ENCODE measurements at places on chromosomes 4 and X. TPM values are rescaled to one million over a fixed set of nuclear protein-coding genes. Genes with fewer than 3 reads are reported as not detected.

GRCh38 chr4:42703813-42704212 is 46.9 kb upstream of the ATP8A1 start:
- DNase-seq = no peak

DNA sequence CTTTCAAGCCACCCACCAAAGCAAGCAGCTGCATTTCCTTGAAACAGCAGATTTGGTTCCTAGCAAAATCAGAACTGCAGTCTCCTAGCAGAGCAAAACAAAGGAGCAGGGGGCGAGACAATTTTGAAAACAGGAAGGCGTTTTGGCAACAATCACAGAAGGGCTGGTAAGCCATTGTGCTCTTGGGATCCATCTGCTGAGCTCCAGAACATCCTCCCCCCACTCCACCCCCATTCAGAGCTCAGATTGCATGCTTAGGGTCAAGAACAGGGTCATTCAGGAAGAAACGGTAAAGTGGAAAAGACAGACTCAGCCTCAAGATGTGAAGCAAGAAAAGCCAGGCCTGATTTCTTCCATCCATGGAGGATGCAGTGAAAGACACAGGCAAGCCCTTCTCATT is 7.6 kb upstream of the PCDH19 start:
- DNase-seq = no peak

- DNase-seq = no peak
Measured at GRCh38 chr4:37450309-37450708, 205.8 kb downstream of the NWD2 start.

DNA sequence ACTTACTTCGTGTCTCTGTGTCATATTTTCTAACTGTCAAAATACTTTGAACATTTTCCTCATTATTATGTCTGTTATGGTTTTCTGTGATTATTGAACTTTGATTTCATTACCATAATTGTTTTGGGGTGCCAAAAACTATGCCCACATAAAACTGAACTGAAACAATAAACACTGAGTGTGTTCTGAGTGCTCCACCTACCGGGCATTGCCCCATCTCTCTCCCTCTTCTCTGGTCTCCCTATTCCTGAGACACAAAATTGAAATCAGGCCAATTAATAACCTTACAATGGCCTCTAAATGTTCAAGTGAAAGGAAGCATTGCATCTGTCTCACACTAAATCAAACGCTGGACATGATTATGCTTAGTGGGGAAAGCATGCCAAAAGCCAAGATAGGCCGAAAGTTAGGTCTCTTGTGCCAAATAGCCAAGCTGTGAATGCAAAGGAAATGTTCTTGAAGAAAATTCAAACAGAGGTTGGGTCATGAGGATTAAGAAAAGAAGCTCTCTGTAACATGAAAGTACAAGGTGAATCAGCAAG is 972.3 kb downstream of the PCDH7 start:
- no peak for DNase-seq

GRCh38 chrX:15680401-15680800 is 15.8 kb upstream of the CLTRN start:
- no peak for DNase-seq

DNA sequence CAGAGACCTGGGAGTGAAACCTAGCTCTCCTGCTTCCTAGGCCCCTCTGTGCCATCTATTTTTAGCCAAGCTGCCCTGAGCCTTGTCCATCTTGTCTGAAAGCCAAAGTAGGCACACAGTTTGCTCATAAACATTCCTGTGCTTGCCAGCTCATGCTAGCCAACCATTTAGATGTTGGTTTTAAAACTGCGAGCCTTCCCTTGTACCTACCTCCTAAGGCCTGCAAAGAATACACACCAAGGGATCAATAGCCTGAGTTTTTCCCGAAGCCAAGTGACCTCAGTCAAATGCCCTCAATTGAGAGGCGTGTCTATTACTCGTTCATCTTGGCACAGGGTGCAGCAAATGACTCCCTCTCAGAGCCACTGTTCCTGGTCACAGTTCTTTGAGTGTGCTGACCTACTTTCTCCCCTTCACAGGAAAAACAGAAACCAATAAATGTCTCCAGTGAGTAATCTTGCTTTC is 48.5 kb downstream of the ZCCHC12 start:
- DNase-seq = peak; percentile 18

DNA sequence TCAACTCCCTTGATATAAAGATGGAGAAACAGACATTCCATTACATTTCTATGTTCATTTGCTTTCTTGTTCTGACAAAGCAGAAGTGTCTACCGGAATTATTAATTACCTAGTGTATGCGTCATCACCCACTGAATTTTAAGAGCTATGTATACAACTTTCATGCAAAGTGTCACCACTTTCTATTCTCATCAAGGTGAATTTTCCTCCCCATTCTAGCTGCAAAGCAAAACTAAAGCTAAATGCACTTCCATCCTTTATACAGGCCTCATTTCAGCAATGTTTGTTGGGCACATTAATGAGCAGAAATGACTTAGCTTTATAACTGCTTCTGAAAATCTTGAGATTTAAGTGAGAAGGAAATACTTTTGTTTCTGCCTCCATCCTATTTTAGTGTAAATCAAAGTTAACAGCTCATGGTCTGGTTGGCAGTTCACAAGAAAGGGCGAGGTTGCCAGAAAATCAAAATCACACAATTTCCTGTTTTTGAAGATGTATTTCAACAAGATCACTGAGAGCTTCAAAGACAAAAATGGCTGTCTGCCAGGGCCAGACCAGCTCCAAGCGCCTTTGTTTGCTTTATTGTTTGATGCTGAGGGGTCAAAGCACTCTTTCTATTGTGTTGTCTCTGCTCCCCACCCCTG is 7.2 kb upstream of the FAM9C start:
- no peak for DNase-seq

DNA sequence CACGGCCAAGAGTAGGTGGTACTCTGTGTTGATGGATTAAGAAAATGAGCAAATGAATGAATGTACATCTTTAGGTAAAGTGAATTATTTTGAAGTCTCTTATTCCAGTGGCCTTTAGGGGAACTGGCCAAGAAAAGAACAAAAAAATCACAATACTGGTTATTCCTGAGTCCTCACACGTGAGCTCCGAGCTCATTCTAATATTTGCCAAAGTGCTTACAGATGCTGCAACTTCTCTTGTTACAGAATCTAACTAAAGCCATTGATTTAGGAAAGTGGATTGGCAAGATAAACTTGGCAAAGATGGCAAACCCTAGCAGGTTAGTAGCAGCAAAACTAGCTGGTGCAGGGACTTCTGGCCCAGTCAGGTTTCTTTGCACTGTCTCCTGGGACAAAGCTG is 37.6 kb downstream of the IDS start:
- no peak for DNase-seq

- no peak for DNase-seq
Measured at GRCh38 chr4:138239491-138239890, 2.7 kb downstream of the SLC7A11 start.

GRCh38 chrX:2463973-2464676 is 36.7 kb downstream of the DHRSX start:
- no peak for DNase-seq

DNA sequence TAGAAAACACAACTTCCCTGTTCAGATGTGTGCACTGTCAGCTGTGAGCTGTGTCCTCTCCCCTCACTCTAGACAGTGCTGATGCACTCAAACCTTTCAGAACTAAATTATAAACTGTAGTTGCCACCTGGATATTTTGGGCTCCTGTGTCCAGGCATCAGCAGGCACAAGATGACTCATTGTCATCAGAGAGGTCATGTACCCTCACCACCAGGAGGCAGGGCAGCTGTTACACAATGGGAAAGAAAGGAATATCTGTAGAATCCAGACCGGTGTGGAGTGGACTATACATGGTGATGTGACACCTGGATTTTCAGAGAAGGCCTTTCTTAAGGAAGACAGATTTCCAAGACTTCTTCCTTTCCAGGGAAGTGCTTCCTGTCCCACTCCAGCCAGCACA is 854.4 kb upstream of the AGA start:
- DNase-seq = peak; percentile 41

DNA sequence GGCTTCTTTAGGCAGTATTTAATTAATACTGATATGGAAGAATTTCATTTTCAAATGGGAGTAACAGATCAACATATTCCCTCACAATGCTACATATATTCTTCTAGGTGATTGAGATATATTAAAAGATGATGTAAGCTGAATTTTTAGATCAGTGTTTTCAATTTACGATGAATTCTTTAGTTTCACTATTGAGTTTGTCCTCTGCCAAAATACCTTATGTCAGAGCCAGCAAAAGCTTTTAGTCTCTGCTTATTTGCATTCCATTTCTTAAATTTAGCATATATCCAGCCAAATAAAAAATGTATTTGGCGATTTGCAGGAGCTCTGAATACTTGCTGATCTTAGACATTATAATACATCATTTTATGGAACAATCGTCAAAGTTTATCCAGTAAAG is 144.3 kb downstream of the MOSPD2 start:
- no peak for DNase-seq

DNA sequence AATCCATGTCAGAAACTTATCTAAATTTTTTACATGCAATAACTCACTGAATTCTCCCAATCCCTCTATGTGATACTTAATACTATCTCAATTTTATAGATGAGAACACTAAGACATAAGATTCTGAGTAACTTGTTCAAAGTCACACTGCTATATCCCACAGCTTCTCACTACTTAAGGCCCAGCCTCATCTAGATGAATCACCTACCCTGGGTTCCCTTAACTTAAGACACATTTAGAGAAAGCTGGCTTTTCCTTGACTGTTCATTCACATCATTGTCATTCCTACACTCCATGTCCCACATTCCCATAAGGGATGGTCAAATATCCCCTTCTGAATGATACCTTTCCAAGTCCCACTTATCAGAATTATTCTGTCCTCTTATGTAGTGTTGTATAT is 21.0 kb downstream of the TNIP3 start:
- DNase-seq = no peak

DNA sequence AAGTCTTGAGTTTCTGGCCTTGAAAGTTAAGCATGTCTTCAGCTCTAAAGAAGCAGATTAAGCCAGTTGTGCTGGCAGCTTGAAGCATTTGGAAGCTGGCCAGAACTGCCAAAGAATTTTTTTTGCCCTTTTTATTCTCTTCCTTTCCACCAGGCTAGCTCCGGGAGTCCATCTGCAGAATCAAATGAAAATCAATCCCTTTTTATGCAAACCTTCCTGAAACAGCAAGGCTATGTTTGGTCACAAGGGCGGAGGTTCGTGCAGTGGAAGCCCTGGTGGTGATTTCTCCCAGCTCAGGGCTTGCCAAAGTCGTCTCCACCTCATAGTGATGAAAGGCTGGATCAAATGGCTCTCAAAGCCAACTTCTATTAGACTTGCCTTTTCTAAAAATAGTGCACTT is 21.6 kb upstream of the C4orf54 start:
- DNase-seq = no peak

DNA sequence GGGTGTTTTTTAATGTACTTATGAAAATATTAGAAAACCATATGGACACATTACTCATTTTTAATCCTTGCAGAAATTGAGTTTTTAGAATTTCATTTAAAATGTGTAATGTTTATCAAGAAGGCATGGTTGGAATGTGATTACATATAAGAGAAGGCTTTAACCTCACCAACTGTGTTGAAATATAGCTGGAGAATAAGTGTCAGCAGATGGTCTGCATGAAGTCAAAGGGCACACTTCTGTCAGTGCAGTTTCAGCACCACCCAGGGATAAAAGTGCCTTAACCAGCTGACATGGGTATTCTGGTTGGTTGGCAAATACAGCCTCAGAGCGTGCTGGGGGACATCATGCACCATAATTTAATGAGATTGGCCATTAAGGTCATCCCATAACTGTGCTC is 21.2 kb upstream of the ANTXR2 start:
- no peak for DNase-seq

GRCh38 chr4:7625071-7625470 is 190.3 kb upstream of the PSAPL1 start:
- DNase-seq = peak; percentile 67

DNA sequence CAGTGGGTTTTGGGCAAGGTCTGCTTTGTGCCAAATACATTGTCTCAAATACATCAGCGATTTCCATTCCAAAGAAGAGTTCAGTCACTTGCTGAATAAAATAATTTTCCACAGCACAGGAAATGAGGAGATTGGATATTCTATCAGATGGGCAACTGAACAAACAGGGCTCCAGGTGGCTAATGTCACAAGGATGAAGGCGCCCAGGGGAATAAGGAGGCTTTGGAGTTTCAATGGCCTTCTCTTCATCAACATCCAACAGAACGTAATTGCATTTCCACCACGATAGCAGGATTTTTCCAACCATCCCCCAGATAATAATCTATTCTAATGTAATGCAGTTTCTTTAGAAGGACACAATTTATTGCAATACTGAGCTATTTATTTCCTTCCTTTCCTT is 104.7 kb upstream of the KLHL13 start:
- DNase-seq = no peak

- DNase-seq = no peak
Measured at GRCh38 chr4:608236-608635, 17.1 kb upstream of the PDE6B start.

DNA sequence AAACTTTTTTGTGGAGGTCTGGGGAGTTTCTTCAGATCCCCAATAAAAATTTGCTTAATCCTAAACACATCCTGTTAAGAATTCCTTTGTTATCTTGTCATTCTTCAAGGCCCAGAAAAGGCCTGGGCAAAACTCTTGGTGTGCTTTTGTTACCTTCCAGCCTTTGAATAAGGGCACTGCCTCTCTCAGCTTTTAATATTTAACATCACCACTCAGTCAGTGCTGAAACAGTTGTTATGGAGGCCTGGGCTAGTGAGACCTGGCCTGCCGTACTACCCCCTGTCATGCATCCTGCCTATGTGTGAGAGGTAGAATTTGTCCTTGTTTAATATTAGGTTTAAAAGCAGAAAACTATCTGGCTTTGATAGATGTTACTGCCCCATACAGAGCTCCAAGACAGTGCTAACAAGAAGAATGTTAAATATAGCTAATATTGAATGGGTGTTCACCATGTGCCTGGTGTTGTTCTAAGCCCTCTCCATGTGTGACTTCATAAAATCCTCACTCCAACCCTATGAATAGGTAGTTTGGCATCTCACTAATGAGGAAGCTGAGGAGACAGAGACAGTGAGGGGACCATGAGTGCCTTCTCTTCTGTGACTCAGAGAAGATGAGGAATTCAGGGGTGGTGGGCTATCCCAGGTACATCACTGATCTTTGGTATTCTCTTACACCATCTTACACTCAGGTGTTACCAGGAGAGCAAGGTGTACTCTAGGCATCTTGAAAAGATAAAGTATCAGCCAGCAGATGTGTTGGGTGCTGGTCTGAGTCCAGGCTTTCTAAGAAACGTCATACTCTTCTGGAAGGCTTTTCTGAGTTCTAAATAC is 6.2 kb downstream of the PPP1R2C start:
- no peak for DNase-seq

GRCh38 chrX:32448320-32448719 is 763.0 kb downstream of the DMD start:
- DNase-seq = no peak

GRCh38 chr4:121070274-121070673 is 2.1 kb downstream of the NDNF start:
- no peak for DNase-seq

GRCh38 chrX:130654409-130654950 is 248.5 kb downstream of the ENOX2 start:
- no peak for DNase-seq

Gene YY2
- total RNA-seq = 0.62 TPM

Gene FIP1L1
- total RNA-seq = 244 TPM

Gene KIAA1210
- not detected for total RNA-seq

Gene CXCL8
- total RNA-seq = 12.3 TPM

Gene GSX2
- total RNA-seq = not detected

Gene REELD1
- total RNA-seq = not detected

Gene SYNPO2
- 0.46 TPM for total RNA-seq

Gene SYTL4
- total RNA-seq = 0.17 TPM

Gene NAA11
- total RNA-seq = not detected

Gene QRFPR
- 0.07 TPM for total RNA-seq

Gene UCP1
- not detected for total RNA-seq

Gene IL15
- 6.2 TPM for total RNA-seq

Gene MSL3
- total RNA-seq = 33.9 TPM

Gene ARHGAP4
- total RNA-seq = 2.4 TPM

Gene TEC
- total RNA-seq = 0.99 TPM

Gene TBX22
- not detected for total RNA-seq

All from MG63 (cell line).